NCI-H1048 (cell line): ENCODE measurements at places on chromosomes 1 and 21.

DNA sequence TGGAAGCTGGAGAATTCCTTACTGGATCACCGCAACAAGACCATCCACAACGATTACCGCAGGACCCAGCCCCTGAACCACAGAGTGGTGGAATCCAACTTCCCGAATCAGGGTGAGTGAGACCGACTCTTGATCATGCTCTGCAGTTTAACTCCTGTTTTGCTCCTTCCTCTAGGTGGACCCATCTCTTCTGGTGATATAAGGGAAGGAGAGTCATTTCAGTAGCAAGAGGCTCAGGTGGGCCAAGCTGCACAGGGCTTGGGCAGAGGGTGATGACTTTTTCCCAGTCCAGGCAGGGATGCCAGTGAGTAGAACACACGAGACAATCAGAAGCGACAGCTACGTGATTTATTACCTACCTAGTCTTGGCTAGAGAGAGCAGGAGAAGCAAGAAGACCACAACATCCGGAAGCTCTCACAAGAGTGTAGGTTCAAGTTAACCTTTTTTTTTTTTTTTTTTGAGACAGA, 25.2 kb downstream of the CA6 start:
- DNase-seq = no peak

GRCh38 chr1:66711420-66711819, 40.8 kb upstream of the DYNLT5 start:
- no peak for DNase-seq

- DNase-seq = no peak
Observed at GRCh38 chr1:241156231-241156965, 200.6 kb downstream of the RGS7 start.

- no peak for DNase-seq
Observed at GRCh38 chr1:8348047-8348776, 30.3 kb downstream of the SLC45A1 start.

GRCh38 chr1:230145505-230145899, 78.5 kb downstream of the GALNT2 start:
- no peak for DNase-seq

DNA sequence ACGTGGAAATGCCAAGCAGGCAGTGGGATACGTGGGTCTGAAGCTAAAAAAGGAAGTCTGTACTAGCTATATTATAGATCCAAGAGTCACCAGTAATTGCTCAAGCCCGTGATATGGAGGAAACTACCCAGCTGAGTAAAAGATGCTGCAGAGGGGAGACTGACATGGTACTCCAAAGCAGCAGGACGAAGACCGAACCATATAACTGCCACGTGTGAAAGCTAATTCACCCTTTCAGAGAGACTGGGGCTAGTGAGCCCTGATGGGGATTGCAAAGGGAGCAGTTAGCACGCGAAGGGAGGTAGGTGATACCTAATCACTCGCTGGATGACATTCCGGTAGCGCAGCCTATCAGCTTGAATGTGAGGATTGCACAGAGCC, 316 bp downstream of the AP4B1 start:
- DNase-seq = no peak

- DNase-seq = no peak
Observed at GRCh38 chr1:150444232-150444631, 43.0 kb upstream of the TARS2 start.

DNA sequence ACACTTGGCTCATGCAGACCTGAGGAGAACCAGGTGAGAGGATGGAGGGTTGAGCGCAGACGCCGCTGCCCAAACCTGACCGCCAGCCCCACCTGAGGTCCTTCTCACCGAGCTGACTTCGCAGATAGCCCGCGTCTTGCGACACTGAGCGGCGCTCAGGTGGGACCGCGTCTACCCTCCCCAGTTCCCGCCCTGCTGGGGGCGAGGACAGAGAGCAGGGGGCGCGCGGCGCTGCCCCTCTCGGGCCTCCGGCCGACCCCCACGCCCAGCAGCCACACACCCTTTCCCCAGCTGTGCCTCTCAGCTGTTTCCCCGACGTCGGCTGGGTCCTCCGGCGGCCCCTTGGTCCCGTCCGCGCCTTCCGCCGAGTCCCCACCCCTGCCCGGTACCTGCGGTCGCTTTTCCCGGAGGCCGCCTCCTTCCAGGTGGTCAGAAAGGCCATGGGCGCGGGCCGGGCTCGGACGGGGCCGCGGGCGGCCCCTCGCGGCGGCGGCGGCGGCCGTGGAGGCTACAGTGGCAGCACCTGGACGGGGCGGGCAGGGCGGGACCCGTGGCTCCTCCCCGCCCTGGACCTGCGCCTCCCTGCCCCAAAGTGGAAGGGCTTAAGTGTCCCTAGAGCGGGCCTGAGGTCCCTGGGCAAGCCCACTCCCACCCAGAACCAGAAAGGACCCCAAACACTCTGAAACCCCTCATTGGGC, 14.4 kb upstream of the TTC39A start:
- DNase-seq = no peak

- no peak for DNase-seq
Observed at GRCh38 chr1:158516966-158517365, 37.2 kb downstream of the OR6Y1 start.

DNA sequence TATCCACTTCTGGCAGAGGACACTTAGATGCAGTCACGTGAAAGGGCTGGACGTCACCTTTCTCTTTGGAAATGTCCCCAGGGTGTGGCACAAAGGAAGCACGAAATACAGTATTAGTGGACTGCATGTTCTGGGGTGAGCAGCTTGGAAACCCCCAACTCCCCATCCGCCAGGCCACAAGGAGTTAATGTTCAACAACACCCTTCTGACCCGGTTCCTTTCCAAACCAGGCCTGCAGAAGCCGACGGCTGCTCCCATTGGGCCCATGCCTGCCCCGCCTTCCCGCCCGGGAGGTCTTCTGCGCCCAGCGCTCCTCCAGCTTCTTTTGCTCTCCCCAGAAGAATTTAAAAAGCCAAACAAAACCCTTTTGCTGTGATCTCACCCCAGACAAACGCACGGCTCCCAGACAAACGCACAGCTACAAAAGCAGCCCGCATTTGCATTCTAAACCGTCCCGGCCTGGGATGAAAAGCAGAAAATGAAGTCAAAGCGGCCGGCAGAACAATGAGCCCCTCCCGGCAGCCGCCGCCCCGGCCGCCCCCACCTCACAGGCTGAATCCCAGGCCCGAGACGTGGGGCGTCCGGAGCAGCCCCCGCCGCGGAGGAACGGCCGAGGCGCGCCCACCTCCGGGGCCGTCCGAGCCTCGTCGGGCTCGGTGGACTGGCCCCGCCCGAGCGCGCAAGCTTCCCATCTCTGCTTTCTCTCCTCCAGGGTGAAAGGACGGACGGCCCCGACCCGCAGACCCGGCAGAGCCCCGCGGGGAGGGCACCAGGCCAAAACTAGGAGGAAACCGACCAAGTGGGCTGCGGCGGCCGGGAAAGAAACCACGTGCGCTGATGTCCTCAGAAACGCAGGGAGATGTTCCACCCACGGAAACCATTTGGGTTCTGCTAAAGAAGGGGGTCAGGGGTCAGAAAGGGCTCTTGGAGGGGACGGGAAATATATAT, 101.9 kb downstream of the PLPP3 start:
- no peak for DNase-seq

- no peak for DNase-seq
Observed at GRCh38 chr21:37006486-37007291, at the start of gene RIPPLY3. Gene RIPPLY3 (plus strand): TSS chr21:37006702. CDS start chr21:37006773, 71 bp downstream.

- DNase-seq = no peak
Observed at GRCh38 chr1:147626291-147626690, 44.0 kb downstream of the ACP6 start.

DNA sequence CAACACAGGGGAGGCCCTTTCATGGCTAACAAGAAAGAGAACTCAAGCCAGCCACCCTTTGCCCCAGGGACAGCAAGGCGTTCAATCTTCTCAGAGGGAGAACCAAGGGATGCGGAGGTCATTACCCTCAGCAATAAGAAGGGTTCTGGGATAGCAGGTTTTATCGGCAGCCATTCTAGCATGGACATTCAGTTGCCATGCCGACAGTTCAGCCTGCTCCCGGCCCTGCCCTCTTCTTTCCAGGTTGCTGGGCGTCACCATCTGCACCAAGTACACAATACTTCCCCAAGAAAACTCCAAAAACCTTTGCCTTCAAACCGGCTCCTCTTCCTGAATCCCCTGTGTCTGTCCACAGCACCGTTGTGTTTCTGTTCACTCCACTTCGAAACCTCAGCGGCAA, 47.1 kb downstream of the SYT2 start:
- no peak for DNase-seq

- DNase-seq = no peak
Observed at GRCh38 chr1:234616644-234617043, 6.7 kb upstream of the IRF2BP2 start.

DNA sequence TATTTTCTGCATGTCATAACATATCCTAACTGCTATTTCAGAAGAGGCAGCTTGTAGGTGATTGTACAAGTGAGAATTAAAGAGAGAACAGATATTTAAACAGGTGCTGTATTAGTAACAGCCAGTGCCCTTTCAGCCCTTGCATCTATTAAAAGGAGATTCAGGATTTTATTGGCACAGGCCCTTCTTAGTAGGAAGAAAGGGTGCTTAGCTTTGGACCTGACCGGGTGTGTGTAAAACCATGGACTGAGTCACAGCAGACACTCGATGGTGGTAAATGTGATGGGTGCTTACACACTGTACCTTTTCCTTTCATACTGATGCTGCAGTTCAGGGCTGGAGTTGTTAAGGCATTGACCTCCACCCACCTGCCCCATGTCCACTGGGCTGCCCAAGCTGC, 12.7 kb upstream of the CD101 start:
- DNase-seq = no peak

GRCh38 chr1:186502087-186502486, 41.2 kb upstream of the PDC start:
- no peak for DNase-seq

DNA sequence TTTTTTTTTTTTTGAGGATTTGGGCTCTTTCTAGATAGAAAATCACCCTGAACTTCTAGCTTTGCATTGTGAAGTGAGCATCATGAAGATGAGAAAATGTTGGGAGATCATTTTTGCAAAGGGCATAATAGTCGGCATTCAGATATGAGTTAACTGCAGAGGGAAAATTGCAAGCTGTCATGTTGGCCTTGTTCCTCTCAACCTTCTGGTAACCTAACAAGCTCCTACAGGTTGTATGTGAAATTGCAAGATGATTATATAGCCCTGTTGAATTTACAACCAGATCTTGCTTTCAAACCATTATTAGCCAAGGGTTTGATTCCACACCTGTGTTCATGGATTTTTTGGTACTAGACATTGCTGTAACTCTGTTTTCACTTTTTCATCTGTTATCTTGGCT, 2.2 kb downstream of the ELOA start:
- DNase-seq = no peak

DNA sequence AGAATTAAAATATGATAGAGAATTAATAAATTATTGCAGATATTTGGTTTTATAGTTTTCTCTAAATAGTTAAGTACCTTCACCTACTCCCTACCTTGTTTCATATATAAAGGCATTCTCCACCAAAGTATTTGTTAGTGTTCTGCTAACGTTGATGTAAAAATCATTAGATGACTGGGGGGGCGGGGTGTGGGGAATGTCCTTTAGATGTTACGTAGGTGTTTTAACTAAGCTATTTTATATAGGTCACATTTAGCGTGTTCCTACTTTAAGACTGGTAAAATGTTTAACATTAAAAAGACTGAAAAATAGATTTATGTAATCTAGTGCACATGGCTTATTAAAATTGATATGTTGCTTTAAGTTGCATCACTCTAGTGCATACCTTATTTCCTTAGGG, 48.6 kb downstream of the PTPRC start:
- DNase-seq = no peak

- no peak for DNase-seq
Observed at GRCh38 chr1:55420026-55420425, 204.9 kb upstream of the USP24 start.

- DNase-seq = no peak
Observed at GRCh38 chr1:81420760-81421159, 380.0 kb upstream of the ADGRL2 start.

DNA sequence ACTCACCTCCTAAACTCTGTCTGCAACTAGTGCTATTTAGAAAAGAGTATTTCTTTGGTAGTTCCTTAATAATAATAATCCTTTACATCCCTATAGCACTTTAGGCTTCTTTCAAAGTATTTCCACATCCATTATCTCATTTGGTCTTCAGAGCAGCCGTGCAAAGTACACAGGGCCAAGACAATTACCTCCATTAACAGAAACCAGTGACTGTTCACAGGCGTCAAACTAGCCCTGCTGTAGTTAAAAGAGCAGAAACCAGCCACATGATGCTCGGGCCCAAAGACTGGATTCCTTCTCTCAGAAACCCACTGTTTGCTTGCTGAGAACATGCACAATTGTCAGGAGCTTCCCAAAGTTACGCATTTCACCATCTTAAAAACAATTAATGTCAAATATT, 396.0 kb upstream of the DAB1 start:
- no peak for DNase-seq

GRCh38 chr1:237838320-237838719, 52.4 kb downstream of the ZP4 start:
- DNase-seq = no peak

GRCh38 chr21:27286760-27287159, 319.9 kb upstream of the ADAMTS5 start:
- no peak for DNase-seq

DNA sequence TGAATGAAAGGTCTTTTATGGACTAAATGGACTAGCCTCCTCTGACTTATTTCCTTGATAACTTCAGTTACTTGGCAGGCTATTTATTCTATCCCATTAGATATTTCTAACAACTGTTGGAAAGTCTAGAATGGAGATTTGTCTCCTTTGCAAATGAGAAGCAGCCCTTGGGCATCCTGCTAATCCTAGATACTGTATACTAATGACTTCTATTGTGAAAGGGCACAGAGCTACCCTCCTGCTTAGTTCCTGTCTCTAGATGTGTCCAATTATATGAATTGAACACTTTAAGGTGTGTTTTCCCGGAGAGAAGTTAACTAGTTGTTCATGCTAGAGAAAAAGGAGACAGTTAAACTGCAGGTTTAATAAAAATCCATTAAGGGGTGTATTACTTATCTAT, 10.2 kb upstream of the NCMAP start:
- no peak for DNase-seq

DNA sequence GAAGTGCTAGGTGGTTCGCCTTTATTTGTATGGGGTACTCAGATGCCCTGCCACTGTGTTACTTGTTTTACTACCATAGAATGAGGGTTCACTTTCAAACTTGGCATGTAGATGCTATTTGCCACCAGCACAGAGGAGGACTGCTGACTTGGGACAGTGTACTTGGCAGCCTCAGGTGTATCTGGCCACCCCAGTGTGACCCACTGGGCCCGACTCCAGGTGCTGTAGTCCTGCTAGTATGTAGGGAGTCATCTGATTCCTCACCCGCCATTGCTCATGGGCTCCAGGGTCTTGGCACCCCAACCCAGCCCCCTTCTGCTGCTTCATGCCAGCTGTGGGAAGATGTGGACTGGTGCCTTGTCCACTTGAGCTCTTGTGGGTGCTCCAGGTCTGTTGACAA, 40.0 kb downstream of the ZNF678 start:
- DNase-seq = no peak

GRCh38 chr1:185824106-185824505, 89.9 kb downstream of the HMCN1 start:
- no peak for DNase-seq
